Inflammatory macrophage treated with lipopolysaccharide for 1 hour (primary cell): ENCODE measurements at places on chromosomes 13 and 19.

- DNase-seq: no peak
Measured at GRCh38 chr19:8699908-8700307, 1.3 kb upstream of the ACTL9 start.

- peak; percentile 60 for DNase-seq
Measured at GRCh38 chr19:10334588-10335351, 1.4 kb upstream of the RAVER1 start.

- DNase-seq: no peak
Measured at GRCh38 chr13:75195495-75196146, 286.3 kb downstream of the TBC1D4 start.

GRCh38 chr13:39855236-39855635, 199.8 kb downstream of the COG6 start:
- DNase-seq: no peak

DNA sequence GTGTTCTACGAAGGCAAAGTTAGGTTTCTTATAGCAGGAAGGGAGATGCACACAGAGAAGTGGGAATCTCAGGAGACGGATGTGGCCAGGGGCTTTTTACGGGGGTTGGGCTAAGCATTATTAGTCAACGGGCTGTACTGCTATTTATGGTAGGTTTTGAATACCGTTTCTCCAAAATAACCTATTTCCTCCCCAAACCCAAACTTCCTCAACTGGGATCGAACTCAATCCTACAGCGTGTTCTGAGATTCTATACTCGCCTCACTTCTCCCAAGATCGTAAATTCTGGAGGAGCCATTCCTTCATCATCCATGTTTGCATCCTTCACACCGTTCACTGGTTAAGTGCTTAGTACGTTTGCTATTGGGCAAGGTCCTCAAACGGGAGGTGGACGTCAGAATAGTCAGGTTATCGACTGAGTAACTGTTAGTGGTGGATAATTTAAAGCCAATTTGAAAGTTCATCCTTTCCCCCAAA, 1.2 kb upstream of the TRIM13 start:
- peak; percentile 70 for DNase-seq

- DNase-seq: no peak
Measured at GRCh38 chr13:113351514-113352026, 12.4 kb downstream of the GRTP1 start.

DNA sequence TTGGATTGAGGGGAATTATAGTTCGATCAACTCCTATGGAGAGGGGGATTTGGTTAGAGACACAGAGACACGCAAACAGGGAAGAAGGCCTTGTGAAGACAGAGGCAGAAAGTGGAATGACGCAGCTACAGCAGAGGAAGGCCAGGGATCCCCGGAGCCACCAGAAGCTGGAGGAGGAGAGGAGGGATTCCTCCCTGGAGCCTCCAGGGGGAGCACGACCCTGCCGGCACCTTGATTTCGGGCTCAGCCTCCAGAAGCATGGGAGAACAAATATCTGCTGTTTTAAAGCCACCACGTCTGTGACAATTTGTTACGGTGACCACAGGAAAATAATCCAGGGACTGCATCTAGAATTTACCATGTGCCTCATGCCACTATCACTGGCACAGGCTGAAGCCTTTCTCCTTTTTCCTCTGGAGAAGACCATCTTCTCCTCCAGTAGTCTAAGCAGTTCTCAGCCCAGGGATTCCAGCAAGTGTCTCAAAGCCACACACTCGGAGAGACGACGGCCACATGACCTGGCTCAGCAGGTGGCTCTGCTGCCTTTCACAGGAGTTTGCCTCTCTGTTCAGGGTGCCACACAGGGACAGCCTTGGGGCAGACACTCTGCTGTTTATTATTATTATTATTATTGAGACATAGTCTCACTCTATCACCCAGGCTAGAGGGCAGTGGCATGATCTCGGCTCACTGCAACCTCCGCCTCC, 39.9 kb upstream of the CCNE1 start:
- DNase-seq: peak; percentile 42

GRCh38 chr13:33611121-33611805, 206.7 kb upstream of the RFC3 start:
- no peak for DNase-seq

DNA sequence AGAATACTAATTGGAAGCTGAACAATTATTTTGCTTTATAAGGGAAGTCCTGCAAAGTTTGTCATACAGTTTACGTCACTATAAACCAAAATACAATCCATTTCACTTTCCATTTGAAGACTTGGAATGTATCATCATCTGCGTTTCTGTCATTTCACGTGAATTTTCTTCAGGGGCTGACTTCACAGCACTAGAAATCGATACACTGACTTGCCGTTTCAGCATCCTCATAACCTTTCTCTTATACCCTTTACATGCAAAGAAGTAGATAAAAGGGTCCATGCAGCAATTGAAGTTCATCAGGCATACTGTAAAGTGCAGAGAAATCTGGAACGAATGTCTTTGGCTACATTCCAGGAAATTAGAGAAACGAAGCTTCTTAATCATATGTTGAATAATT, 12.2 kb downstream of the GPR183 start:
- no peak for DNase-seq

GRCh38 chr19:5308451-5309437, 31.9 kb downstream of the PTPRS start:
- no peak for DNase-seq

- no peak for DNase-seq
Measured at GRCh38 chr13:95505265-95505664, 47.3 kb upstream of the CLDN10 start.

DNA sequence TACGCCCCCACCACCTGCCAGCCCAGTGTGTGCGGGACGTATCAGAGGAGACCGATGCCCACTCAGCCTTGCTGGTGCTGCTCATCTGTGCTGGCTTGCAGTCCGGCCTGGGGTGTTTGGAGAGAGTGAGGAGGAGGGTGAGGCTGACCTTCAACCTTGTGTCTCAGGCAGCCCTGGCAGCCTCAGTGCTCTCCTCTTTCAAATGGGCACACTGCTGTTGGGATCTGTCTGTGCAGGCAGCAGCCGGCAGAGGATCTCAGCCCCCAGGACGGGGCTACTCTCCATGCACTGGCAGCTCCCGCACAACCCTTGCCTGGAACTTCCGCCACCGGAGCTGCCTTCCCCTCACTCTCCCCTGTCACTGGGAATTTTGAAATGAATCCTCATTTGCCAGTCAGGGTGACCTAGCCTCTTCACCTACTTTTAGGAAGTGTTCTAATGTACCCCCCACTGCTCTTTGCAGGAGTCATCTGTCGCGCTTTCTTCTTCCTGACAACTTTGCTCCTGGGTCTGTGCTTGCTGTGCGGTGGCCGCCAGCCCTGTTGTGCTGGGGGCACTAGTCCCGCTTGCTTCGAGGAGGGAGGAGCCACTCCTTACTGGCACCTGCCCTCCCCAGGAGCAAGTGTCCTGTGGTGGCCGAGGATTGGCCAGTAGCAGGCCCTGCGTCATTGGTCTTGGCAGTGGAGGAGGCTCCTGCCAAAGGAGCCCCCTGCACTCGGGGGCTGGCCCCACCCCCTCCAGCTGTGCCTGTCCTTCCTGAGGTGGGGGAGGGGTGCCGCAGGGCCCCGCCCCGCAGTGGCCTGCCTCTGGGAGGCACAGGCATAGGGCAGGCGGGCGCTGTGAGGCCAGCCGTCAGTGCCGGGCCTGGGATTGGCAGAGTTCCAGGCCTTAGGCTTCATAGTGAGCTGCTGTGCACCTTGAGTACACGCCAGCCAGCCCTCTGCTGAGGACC, 53.4 kb downstream of the TSSK6 start:
- DNase-seq: peak; percentile 65
